ENCODE measurements at places on chromosomes 3 and 15.

DNA sequence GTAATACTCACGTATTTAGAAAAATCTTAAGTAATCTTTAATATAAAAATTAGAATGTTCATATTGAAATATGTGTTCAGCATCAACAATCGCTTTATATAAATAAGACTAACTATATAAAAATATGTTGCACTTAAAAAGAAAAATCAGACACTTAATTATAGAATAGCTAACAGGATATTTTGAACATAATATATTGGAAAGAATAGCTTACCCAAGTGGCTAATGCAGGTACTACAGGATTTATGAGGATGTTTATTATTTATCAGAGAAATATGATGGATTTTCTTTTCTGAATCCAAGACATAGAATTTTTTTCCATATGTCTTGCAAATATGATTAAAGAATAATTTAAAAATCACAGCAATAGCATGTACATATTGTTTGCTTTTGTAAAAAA, 567.9 kb upstream of the GBE1 start:
- DNase-seq = no peak

- no peak for DNase-seq
These were observed 132.3 kb downstream of the NUP210 start for GRCh38 chr3:13287833-13288232.

- DNase-seq = no peak
These were observed 18.4 kb downstream of the SENP5 start for GRCh38 chr3:196886144-196886543.

DNA sequence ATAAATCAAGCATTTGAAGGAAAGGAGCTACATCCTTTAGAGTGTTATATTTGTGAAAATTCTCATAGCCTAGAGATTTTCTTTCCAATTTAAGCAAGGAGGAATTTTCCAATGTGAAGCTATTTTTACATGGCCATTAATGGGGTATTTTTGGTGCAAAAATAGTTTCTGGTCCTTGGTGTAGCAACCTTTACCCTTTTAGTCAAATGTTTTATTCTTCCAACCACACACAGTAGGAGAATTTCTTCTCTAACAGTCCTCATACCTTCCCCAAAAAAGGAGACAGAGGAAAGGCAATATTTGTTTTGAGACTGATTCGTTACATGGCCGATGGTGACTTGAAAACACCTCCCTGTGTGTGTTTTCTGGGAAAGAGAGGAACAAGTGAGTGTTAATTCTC, 261.2 kb downstream of the PTPRG start:
- no peak for DNase-seq

GRCh38 chr15:33810073-33810595, 158.2 kb upstream of the CHRM5 start:
- no peak for DNase-seq

GRCh38 chr15:75069301-75069925, 46.0 kb downstream of the PPCDC start:
- DNase-seq = no peak

GRCh38 chr3:184372296-184372821, 5.6 kb downstream of the THPO start:
- no peak for DNase-seq

- no peak for DNase-seq
These were observed 509.1 kb downstream of the RSL24D1 start for GRCh38 chr15:54687628-54688027.

GRCh38 chr3:44918581-44918980, 44.2 kb downstream of the TGM4 start:
- DNase-seq = no peak

DNA sequence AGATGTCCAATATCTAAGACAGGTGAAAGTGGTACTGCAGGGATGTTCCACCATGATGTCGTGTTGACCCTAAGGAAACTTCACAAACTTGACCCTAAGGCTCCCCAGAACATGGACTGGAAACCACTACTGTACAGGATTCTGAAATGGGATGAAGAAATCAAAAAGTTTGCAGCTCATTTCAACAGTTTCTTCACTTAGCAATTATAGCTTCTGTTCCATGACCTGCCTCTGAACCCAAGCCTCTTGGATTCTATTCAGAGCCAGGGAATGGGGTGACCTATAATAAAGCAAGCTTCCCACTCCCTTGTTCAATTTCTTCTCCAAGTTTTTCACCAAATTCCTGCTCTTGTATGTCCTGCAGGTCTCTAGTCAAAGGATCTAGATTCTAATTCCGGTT, 40.7 kb downstream of the DUT start:
- no peak for DNase-seq

- no peak for DNase-seq
These were observed 94.8 kb downstream of the CPN2 start for GRCh38 chr3:194256040-194256945.

DNA sequence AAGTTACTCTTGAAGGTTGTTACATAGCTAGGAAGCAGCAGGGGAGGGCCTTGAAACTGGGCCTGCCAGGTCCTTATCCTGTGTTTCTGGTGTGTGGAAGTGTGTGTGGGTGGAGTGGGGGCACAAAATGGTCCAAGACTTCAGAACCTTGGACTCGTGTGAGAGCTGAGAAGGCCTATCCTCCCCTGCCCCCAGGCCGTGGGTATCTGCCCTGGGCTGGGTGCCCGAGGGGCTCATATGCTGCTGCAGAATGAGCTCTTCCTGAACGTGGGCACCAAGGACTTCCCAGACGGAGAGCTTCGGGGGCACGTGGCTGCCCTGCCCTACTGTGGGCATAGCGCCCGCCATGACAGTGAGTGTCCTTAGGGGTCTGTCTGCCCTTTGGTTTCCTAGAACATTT, 4.5 kb downstream of the CHRD start:
- no peak for DNase-seq

- no peak for DNase-seq
These were observed 110.7 kb downstream of the RSRC1 start for GRCh38 chr3:158220575-158220974.

- no peak for DNase-seq
These were observed 19.6 kb downstream of the NR2F2 start for GRCh38 chr15:96349857-96350720.

GRCh38 chr15:84588053-84588874, 12.5 kb upstream of the ZSCAN2 start:
- DNase-seq = peak; percentile 70

DNA sequence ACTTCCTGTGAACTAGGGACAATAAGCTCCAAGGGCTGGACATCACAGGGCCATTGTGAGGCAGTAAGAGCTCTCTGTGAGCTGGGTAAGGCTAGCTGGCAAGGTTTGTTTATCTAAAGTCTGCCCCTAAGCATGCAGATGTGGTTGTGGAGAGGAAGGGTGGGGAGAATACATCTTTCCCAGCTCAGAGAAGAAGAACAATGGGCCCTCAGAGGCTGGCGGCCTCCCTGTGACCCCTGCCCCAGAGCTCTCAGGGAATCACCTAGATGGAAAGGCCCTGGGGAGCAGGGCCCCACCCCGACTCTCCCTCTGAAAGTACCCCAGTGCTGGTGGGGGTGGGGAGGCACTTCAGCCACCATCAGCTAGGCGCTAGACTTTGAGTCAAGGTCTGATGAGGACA, 4.3 kb upstream of the AP3B2 start:
- no peak for DNase-seq

DNA sequence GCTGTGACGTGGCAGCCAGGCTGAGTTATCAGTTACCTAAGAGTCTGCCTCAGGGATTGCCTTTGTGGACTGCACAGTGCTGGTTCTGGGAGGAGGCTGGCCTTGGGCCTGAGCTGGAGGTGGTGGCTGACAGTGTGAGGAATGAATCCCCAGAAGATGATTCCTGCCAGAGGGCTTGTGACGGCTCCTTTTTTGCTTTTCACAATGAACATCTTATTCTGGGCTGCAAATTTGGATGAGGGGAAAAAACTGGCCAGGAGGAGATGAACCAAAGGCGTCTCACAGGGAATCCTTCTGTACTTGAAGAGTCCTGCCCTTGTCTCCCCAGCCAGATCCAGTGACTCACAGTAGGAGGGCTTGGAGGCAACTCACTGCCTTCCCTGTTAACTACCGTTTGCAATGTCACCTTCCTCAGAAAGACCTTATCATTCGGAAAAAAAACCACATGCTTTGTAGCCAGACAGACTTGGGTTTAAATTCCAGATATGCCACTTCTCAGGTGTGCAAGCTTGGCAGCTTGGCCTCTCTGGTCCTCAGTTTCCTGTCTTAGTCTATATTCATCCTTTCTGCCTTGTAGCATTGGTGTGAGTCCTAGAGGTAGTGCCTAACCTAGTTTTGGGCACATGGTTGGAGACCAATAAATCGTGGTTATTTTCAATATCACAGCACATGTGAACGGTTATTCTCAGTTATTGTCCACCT, 19.1 kb downstream of the ST6GAL1 start:
- DNase-seq = no peak

- DNase-seq = no peak
These were observed 31.7 kb upstream of the IP6K2 start for GRCh38 chr3:48748754-48749153.

- DNase-seq = no peak
These were observed 223.3 kb downstream of the EPHB1 start for GRCh38 chr3:135018149-135018923.

DNA sequence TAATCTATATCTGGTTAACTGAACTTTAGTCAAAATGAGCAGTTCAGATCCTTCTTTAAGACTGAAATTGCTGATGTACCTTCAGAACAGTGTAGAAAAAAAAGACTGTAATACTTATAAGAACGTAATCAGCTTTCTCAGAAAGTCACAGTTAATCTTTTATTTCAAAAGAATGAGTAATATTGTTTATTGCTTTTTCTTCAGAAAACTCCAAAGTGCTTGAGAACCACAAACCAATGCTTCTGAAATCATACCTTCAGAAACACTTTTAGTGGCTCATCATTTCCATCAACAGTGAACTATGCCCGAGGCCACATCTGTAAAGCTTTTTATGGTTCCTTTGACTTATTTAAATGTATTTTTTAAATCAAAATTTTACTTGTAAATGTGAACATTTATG, 33.3 kb upstream of the CLASP2 start:
- DNase-seq = no peak

GRCh38 chr3:32596282-32596908, 25.7 kb upstream of the DYNC1LI1 start:
- DNase-seq = no peak

DNA sequence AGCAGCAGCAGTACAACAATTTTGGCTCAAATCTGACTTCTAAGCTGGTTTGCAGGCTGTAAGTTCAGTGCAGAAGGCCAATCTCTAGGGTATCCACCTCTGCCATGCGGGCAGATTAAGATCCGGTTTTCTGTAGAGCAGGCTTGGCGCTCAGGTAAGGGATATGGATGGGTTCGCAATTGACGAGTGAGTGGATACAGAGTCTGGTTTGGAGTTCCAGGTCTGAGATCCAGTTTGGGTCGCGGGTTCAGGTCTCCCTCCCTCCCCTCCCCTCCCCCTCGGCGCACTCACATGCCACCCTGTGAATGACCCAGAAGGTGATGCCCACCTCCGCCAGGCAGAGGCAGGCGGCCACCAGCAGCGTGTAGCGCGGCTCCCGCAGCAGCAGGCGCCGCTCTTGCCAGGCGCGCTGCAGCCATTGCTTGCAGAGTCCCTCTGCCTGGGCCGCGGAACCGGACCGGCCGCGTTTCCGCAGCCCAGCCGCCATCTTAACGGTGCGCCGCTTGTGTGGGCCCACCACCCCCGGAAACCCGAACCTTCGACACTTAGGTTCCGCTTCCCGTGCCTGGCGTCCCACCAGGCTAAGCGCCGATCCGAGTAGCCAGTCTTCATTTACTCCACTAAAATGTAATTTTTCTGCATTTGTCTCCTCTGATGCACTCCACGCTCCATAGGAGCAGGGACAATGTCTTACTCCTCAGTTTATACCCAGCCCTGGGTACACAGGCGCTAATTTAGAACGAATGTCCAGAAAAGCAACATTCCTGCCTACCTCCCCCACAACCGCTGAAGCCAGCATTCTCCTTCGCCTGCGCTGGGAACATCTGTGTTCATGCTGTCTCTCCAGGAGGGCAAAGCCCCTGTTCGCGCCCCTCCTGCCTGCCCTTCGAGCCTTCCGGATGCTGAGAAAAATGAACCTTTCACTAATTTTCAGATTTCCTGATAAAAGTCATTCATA, at the start of gene ALG3:
ALG3 (minus strand) TSS at position 509 of the 958 bp plus-strand sequence; CDS start at position 487, 22 bp downstream.
- DNase-seq = peak; percentile 85

DNA sequence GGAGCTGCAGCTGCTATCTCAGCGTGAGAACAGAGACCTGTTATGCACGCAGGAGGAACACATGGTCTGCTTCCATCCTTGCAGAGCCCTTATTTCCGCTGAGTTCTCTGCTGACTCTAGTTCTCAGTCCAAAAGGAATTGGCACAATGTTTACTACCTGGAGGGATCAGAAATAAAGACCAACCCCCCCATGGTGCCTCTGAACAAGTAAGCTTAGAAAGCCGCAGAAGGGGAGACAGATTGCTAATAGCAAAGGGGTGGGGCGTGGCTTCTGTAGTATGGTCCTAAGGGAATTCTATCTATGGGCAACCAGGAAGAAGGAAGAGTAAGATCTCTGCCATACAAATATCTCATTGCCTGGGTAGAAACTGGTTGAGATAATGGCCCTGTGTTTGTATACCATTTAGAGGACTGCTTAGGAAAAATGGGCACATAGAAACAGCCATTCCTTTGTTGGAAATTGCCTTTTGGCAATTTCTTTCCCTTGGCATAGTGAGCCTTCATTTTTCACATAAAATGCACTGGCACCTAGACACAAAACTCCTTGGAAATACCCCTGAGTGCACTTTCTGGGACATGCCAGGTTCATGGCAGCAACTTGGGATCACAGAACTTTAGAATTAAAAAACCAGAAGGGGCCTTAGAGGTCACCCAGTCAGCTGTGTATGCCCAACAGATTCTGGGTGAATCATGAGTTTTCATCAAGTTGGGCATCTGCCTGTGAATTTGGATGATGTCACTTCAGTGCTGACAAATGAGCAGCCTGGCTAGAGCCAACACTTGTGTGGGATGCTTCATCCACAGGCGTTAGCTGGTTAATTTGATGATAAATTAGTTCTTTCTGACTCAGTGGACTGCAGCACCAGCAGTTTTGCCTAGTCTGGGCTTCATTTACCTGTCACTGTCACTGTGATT, 57.4 kb upstream of the STXBP5L start:
- no peak for DNase-seq

- no peak for DNase-seq
These were observed 93.2 kb downstream of the ATP11B start for GRCh38 chr3:182886497-182886896.

DNA sequence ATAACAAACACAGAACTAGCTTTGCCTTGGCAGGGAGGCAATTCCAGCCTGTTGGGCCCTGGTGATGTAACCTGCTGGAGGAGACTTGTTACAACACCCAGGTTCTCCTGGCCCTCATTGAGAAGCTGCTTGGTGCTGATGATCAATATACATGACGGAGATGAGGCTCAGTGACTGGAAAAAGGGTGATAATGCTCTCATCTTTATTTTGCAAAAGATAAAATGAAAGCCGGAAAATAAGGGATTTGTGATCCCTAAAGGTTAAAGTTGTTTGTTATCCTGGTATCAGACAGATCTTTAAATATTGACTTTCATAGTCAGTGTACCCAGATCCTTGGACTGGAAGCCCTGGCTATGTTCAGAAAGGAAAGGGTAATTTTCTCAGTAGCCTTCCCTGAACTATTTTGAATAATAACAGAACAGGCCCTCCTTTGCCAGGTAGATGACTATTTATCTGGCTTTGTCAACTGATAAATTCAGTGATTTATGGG, 118.9 kb upstream of the MEIS2 start:
- DNase-seq = no peak

Measured in Jurkat, Clone E6-1 (cell line).